ENCODE measurements at places on chromosomes 3 and 15.

- DNase-seq = no peak
Observed at GRCh38 chr3:19190602-19191001, 42.3 kb downstream of the KCNH8 start.

DNA sequence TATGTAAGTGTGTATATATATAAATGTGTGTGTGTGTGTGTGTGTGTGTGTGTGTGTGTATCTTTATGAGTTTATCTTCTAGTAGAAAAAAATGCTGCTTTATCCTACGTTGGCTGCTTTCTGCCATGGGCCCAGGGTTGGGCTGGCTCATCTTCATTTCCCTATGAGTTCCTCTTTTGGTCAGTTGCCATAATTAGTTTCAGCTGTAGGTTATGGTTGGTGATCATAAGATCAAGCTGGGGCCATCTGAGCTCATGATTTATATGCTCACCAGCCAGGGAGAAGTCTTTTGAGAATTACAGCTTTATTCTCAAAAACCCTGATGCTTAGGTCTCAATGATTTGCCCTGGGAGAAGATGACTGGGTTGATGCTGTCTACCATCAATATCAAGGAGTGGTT lies 775.8 kb upstream of the ARPP21 start:
- no peak for DNase-seq

GRCh38 chr15:96801576-96802150 lies 471.2 kb downstream of the NR2F2 start:
- no peak for DNase-seq

- DNase-seq = no peak
Observed at GRCh38 chr3:56800832-56801661, 702 bp downstream of the ARHGEF3 start.

DNA sequence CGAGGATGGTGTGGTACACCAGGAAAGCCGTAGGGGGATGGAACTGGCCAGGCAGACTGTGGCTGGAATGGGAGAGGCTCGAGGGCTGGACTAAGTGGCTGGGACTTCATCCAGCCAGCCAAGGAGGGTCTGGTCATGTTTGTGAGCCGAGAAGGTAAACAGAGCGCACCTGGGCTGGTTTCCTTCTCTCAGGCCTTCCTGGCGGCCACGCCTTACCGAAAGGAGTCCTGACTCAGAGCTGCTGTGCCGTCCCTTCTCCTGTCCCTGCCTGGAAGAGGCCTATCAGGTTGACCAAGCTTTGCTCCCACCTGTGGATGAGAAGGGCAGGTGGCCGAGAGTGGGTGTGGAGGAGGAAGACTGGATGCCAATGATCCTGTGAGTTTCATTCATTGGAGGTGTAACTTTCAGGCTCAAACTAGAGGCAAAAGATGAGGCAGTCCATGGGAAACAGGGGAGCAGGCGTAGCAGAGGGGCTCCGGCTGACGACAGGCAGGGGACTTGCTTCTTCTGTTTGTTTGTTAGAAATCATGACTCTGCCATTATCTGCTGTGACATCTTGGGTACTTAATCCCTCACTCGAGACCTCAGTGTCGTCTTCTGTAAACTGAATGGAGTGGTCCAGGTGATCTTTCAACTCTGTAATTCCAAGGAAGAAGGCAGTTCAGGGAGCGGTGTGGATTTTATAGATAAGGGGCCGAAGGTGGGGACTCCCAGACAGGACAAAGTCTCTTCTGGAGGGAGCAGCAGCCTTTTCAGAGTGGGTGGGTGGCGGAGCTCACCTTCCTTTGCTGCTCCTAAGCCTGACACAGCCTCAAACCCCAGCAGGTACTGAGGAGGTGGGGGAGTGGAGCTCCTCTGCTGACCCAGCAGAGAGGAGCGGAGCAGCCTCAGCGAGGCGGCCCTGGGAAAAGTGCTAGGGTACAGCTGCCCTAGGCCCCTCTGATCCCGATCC lies 71.8 kb upstream of the GATM start:
- DNase-seq = no peak

DNA sequence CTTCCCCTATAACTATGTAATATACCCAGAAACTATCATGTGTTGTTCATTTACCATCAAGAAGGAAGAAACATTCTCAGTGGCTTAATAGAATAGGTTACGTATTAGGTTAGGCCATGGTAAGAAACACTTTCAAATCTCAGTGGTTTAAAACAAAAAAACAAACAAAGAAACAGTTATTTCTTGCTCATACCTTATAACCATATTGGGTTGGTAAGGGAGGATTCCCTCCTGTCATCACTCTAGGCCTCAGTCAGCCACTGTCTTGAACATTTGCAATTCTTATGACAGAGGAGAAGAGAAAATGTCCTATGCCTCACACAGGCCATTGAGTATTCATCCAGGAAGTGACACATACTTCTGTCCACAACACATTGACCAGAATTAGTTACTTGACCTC lies 727.7 kb upstream of the NECTIN3 start:
- DNase-seq = peak; percentile 4

DNA sequence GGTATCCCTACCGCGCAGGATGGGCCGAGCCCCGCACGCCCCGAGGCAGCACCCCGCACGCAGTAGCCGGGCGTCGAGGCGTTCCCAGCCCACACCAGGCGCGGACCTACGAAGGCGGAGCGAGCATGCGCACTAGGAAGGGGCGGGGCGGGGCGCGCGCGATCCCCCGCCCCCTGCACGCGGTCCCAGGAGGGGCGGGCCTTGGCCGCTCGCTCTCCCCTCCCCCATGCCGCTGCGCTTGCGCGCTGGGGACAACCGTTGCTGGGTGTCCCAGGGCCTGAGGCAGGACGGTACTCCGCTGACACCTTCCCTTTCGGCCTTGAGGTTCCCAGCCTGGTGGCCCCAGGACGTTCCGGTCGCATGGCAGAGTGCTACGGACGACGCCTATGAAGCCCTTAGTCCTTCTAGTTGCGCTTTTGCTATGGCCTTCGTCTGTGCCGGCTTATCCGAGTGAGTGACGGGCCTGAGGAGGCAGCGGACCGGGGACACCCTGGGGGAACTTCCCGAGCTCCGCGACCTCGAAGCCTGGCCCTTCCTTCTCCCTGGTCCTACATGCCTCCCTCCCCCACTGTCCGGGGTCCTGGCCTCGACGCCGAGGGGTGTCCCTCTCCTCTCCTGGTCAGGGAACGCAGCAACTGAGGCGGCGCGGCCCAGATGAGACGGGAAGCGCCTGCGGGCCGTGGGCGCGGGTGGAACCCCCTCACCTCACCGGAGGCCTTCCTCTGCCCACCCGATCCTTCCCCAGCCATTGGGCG lies at the start of gene SPESP1:
Gene SPESP1, plus strand, starts transcription at position 258 of the 755 bp plus-strand sequence. Its CDS starts 129 bp downstream, at position 387.
- DNase-seq = peak; percentile 26

GRCh38 chr3:150015901-150016300 lies 45.2 kb upstream of the PFN2 start:
- peak; percentile 51 for DNase-seq

GRCh38 chr3:25820816-25821486 lies 31.1 kb downstream of the OXSM start:
- no peak for DNase-seq

DNA sequence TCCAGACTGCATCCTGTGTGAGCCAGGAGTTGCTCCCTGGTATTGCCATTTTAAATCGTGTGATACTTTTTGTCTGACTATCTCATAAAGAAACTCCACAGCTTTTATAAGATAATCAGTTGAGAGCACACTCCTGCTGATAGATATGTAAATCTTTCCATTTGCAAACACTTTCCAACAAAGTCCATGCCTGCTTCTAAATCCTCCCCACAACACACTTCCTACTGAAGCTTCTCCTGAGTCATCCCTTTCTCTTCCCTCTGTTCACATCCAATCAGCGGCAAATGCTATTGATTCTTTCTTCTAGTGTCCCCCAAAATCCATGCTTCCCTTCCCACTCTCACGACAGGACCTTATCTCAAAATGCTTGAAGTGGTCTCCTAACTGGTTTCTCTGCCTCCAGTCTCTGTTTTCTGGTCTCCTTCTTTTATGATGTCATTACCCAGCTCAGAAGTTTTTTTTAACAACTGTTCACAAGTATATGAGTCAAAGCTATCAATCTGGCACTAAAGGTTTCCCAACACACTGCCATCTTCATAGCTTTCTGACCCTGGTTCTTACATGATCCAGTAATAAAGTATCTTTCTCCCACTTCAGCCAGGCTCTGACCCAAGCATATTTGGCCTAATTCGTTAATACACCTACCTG lies 4.5 kb upstream of the WWTR1 start:
- no peak for DNase-seq

DNA sequence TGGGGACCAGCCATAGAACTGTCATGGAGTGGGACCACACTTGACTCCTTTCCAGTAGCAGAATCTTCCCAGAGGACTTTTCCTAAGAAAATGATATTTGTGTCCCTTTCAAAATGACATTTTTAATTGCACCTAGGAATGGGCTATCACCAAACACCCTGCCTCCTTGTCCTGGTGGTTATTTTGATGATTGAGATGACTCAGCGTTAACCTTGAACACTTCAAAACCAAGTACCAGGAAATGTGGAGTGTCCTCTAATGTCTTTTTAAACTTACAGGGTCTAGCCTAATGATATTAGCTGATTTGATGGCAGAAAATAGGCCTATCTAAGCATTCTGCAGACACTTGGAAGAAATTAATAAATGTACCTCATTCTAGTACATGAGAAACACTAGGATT lies 90.7 kb downstream of the HHLA2 start:
- no peak for DNase-seq

GRCh38 chr3:10376353-10376752 lies 55.4 kb upstream of the SEC13 start:
- no peak for DNase-seq

DNA sequence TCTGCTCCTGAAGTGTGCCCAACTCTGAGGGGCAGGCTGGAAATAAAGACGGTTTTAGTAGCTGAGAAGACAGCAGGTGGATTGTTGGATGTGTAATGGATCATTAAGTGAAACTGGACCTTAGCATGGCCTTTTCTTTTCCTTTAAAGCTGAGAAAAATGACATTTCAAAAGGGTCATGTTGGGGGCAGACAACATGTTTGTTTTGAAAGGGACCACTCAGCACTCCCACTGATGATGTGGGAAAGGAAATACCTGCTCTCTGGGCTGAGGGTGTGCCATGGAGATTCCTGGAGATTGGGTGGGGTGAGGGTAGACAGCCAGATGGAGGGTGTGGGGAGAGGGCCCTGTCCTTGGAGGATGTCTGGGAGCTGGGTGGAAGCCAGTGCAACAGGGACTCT lies 38.4 kb downstream of the ANAPC13 start:
- DNase-seq = no peak

- no peak for DNase-seq
Observed at GRCh38 chr3:72311425-72311824, 526.5 kb upstream of the PROK2 start.

DNA sequence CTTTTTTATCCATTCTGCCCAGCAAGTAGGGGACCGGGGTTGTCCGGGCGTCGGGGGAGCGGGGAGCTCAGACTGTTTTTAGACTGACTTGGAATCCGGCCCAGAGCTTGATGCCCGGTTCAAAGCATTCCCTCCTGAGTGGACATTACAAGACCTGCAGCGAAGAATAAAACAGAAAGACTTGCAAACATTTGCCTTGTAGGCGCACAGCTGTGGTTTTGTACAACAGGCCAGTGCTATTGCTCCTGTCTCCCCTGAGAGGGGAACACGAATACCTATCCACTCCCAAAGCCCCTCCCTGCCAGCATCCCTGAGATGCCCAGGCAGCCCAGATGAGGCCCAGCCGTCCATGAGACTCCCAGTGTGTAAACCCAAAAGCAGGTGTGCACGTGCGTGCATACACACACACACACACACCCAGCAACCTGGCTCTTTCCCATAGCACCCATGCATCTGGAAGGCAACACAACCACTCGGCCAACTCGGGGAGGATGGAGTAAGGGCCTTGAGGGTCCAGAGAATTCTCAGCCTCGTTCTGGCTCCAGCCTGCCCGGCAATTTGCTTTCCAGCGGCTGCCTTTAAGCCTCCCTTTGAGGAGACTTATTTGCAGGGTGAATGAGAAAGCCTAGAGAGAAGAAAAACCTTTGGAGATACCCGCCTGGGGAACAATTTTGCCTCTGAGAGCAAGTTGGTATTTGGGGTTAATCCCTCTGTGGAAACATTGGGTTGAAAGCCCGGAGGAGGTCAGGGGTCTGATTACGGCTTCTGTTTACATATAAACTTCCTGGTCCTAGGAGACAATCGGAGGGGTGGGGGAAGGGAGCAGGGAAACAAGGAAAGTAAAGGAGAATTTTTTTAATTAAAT lies 161.0 kb upstream of the HES1 start:
- peak; percentile 82 for DNase-seq

- no peak for DNase-seq
Observed at GRCh38 chr3:30302027-30302426, 304.4 kb upstream of the TGFBR2 start.

DNA sequence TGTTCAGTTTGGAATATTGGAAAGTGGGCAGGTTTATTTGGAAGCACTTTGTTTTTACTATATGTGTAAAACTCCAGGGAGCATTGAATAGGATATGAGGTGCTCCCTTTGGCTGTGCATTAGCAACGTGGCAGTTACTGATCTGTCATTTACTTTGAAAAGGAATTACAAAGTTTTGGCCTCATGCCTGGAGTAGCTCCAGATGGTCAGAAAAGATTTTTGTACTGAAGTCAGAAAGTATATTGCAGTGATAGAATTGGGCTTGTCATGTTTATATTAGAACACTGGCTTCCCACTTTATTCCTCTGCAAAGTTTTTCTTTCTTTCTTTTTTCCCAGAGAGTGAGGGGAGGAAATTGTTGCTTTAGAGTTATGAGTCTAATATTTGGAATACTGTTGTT lies 26.1 kb downstream of the FNDC3B start:
- peak; percentile 68 for DNase-seq

DNA sequence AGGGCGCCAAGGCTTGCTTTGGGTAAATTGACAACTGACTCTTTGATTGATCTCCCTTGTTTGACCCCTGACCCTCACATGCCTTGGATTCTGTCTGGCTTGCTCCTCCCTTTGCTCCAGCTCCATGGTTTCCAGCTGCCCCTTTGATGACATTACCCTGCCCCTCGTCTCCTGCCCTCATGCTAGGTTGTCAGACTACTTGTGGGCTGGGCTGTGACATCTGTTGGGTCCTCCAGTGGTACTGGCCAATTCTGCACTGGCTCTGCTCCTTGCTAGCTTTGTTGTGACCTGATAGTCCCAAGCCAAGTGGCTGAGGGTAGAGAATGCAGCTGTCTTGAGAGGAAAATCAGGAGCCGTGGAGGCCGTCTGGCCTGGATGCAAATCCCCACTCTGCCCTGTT lies 6.2 kb downstream of the THSD4 start:
- DNase-seq = no peak

DNA sequence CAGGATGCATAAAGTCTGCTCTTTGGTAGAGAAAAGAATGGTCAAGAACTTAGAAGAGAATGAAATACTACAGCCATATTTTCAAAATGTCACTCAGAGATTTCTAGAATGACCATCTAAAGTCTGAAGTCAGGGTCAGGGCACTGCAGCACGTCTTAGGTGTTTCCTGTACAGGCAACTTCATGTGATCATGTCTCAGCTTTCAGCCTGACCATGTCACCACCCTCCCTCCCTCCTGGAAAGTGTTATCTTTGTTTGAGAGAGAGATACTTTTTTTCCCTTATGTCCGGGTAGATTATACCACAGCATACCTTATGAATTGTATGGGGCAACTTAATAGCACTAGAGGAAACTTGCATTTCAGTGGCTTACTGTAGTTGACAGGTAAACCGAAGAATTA lies 558.0 kb upstream of the TGFBR2 start:
- no peak for DNase-seq

Data from astrocyte of the hippocampus (primary cell).